Mesothelial cell of epicardium (in vitro differentiated cells): ENCODE measurements at places on chromosomes 2 and 18. TPM values are rescaled to one million over a fixed set of nuclear protein-coding genes. Genes with fewer than 3 reads are reported as not detected.

RUFY4 gene
- total RNA-seq = not detected in 3 replicates

CYP1B1 gene
- total RNA-seq = 50.4 to 55.6 TPM (median 54.5 TPM) in 3 replicates

NEU4 gene
- 0.87 to 1.8 TPM (median 1.7 TPM) in 3 replicates for total RNA-seq

DNA sequence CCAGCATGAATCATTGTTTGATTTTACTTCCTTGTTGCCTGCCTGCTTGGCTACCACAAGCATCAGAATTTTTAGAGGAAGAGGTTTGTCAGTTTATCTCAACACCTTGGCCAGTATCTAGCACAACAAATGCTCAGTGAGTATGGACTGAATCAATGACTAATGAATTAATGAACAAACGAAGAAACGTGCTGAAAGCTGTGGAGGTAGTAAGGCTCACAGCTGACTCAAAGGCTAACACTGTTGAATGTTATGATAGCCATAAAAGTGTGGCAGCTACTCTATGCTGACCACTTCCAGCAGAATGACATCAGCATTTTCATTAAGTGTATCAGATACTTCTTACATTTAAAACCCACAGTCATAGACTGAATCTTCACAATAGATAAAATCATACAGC, 543.4 kb downstream of the IRS1 start:
- no peaks in the 10 kb centered on the region for H3K36me3 ChIP-seq
- DNase-seq = no peak

MAPRE2 gene
- total RNA-seq = 15.8 to 19.6 TPM (median 17.1 TPM) in 3 replicates
